ENCODE measurements at places on chromosomes 6 and 20. TPM values are rescaled to one million over a fixed set of nuclear protein-coding genes. Genes with fewer than 3 reads are reported as not detected.
A peak's percentile ranks its signal among the peaks of the same experiment; 100 is the strongest.

Gene CNBD2
- 6.1 TPM for total RNA-seq

DNA sequence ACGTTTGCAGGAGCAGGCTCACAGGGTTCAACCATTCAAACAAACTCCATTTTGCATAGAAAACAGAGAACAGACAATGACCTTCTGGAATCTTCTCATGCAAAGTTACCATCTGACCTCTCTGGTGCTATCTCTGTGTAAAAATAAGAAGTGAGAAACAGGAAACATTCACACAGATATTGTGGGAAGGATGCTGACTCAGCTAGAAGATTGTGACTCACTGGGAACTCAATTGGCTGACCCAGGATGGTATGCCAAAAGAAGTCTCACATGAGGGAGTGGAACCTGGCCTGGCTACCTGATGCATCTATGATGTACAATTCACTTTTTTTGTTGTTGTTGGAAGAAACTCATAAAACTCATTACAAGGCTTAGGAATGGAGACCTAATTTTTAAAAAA, 61.1 kb upstream of the TBX18 start:
- H3K27me3 ChIP-seq = no peaks in the 10 kb centered on the region
- H3K4me3 ChIP-seq = no peak overlapping the region
- DNase-seq = no peak
- no peak overlapping the region for H3K27ac ChIP-seq

DNA sequence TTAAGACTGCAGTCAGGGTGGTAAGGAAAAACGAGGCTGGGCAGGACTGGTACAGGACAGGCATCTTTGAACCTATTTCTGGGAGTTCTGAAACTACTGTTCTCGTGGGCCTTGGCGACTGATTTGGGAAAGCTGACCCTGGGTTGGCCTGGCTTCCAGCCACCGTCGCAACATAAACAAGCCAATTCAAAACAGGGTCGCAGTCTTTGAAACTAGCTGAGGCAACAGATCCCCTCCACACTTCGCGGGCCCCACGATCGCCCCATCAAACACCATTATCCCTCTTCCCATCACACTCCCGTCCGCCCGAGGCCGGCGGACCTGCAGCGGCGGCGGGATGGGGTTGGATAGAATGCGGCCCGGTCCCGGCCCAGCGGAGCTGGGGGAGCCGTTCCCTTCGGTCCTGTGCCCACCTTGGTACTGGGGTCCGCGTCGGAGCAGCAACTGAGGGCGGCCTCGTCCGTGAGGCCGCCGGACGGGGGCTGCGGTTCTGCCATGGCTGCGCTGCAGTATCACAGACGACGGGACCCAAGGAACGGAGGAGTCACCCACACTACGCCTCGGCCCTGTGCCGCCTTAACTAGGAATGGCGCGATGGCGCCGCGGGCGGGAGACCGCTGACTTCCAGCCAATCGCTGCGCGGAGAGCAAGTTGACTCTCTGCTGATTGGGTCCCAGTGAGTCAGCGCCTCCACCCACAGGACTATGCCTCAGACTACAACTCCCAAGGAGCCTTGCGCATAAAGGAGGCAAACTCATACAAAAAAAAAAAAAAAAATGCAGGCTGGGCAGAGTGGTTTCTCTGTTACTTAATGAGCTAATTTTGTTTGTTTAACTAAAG, at the start of gene GLO1:
Gene GLO1, minus strand, starts transcription at position 588 of the 840 bp plus-strand sequence. Its CDS starts 91 bp downstream, at position 497.
- peaks cover 32% of the 10 kb centered on the region for H3K36me3 ChIP-seq
- H3K4me3 ChIP-seq = peak within 1 kb of the TSS; percentile 91
- peaks cover 7% of the 10 kb centered on the region for H3K27me3 ChIP-seq
- peak within 1 kb of the TSS; percentile 85 for H3K27ac ChIP-seq

GRCh38 chr6:105991561-105992314, 94.4 kb upstream of the PRDM1 start:
- DNase-seq = no peak
- peak overlapping the region; percentile 96 for H3K27ac ChIP-seq
- peaks cover 70% of the 10 kb centered on the region for H3K4me1 ChIP-seq
- H3K36me3 ChIP-seq = peaks cover 5% of the 10 kb centered on the region
- H3K4me3 ChIP-seq = peak overlapping the region; percentile 89
- peaks cover 28% of the 10 kb centered on the region for H3K27me3 ChIP-seq

GRCh38 chr6:107543088-107543487, 53.2 kb downstream of the SOBP start:
- H3K4me1 ChIP-seq = no peaks in the 10 kb centered on the region
- H3K27me3 ChIP-seq = peaks cover 22% of the 10 kb centered on the region
- DNase-seq = no peak
- H3K36me3 ChIP-seq = no peaks in the 10 kb centered on the region

DNA sequence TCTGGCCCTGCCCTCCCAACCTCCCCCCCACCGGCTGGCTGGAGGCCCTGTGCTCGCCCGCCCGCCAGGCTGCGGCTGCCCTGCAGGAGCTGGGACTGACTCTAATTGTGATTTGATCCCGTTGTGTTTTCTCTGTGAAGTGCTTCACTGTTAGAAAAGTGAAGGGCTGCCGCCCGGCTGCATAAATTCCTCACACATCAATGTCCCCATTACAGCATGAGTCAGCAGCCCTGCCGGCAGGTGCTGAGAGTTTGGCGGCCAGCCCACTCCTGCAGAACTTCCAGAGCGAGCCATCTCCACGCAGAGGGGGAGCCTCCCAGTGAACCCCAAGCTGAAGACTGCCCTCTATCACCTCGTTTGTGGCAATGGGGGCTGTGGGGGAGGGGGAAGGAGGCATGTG, 137.9 kb downstream of the DLL1 start:
- H3K27ac ChIP-seq = no peak overlapping the region
- H3K36me3 ChIP-seq = no peaks in the 10 kb centered on the region
- peaks cover 17% of the 10 kb centered on the region for H3K27me3 ChIP-seq
- H3K4me3 ChIP-seq = no peak overlapping the region
- DNase-seq = no peak

- no peak overlapping the region for H3K4me3 ChIP-seq
- no peak overlapping the region for H3K27ac ChIP-seq
- H3K4me1 ChIP-seq = peaks cover 4% of the 10 kb centered on the region
- H3K27me3 ChIP-seq = peaks cover 31% of the 10 kb centered on the region
- DNase-seq = no peak
- H3K36me3 ChIP-seq = no peaks in the 10 kb centered on the region
Measured at GRCh38 chr20:63844511-63844991, 13.5 kb upstream of the ZBTB46 start.

DNA sequence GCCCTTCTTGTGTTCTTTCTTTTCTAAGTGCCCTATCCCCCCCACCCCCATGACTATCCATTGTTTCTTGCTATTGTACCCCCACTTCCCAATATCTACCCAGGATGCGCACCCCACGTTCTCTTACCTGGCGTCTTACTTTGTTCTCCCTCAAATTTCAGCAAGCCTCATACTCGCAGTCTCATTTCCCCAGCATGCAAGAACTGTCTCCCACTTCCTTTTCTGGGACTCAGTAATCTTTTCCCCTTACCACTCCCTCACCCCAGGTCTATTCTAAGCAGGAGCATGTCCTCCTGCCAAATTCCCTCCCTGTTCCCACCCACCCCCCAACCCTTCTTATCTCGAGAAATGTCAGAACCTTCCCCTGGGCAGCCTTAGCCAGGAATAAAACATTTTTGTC, 1.7 kb upstream of the EHMT2 start:
- no peaks in the 10 kb centered on the region for H3K27me3 ChIP-seq
- H3K27ac ChIP-seq = peak overlapping the region; percentile 65
- H3K4me3 ChIP-seq = peak overlapping the region; percentile 61
- no peak for DNase-seq
- peaks cover 41% of the 10 kb centered on the region for H3K4me1 ChIP-seq

- no peak overlapping the region for H3K27ac ChIP-seq
- no peaks in the 10 kb centered on the region for H3K4me1 ChIP-seq
- peaks cover 4% of the 10 kb centered on the region for H3K27me3 ChIP-seq
- H3K4me3 ChIP-seq = no peak overlapping the region
- H3K36me3 ChIP-seq = no peaks in the 10 kb centered on the region
Measured at GRCh38 chr6:79269877-79270276, 35.4 kb upstream of the HMGN3 start.

Gene MYT1
- not detected for total RNA-seq

DNA sequence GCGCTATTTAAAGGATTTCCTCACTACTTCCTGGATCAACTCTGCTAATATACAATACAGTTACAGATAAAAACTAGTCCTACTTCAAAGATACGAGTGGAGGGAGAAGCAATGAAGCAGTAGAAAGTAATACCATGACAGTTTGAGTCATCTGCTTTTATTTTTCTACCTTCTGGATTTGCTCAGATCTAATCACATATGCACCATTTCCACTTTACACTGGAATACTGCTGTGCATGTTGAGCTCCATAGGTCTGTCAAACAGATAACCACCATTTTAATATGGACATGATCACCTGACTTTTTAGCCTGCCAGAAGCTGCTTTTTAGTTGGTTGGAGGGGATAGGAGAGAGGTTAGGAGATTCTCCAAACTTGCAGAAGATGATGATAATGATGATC, 92.5 kb downstream of the MMUT start:
- H3K36me3 ChIP-seq = no peaks in the 10 kb centered on the region
- H3K27ac ChIP-seq = no peak overlapping the region
- H3K27me3 ChIP-seq = no peaks in the 10 kb centered on the region
- H3K4me1 ChIP-seq = no peaks in the 10 kb centered on the region
- no peak for DNase-seq

DNA sequence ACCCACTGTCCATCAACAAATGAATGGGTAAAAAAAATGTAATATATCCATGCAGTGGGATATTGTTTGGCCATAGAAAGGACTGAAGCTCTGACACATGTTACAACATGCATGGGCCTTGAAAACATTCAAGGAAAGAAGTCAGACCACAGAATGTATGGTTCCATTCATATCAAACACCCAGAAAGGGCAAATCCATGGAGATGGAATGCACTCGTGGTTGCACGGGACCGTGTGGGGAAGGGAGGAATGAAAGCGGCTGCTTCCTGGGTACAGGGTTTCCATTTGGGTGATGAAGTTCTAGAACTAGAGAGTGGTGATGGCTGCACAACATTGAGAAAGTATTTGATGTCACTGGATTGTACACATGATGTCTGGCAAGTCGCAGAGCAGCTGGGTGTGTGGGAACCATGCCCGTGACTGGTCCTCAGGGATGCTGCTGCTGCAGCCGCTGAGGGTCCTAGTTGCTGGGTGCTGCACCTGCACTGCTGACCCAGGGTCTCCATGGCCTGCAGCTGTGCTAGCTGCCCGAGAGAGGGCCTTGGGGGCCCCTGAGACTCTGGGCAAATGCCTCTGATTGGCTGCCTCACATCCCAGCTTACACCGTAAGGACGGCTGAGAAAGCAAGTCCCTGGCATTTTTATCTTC, 220.3 kb downstream of the NRN1 start:
- peaks cover 5% of the 10 kb centered on the region for H3K27me3 ChIP-seq
- no peaks in the 10 kb centered on the region for H3K4me1 ChIP-seq
- no peaks in the 10 kb centered on the region for H3K36me3 ChIP-seq
- H3K4me3 ChIP-seq = no peak overlapping the region
- no peak for DNase-seq

DNA sequence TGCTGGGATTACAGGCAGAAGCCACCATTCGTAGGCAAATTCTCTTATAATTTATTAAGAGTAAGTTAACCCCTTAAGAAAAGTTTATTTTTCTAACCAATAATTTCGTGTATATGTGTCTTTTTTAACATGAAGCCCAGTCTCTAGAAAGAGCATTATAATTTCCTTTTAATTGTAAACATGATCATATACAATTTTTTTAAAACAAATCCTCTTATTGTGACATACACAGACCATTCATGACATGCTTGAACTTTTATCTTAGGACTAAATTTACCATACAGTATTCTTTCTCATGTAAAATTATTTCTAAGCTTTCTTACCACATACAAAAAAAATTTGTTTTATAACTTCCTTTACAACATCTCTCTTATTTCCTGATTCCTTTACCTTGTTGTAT, 6.7 kb downstream of the ACOT13 start:
- no peak overlapping the region for H3K27ac ChIP-seq
- H3K4me3 ChIP-seq = no peak overlapping the region
- peaks cover 21% of the 10 kb centered on the region for H3K36me3 ChIP-seq
- no peaks in the 10 kb centered on the region for H3K27me3 ChIP-seq
- H3K4me1 ChIP-seq = peaks cover 7% of the 10 kb centered on the region

Gene MTFR2
- 23.3 TPM for total RNA-seq

Gene ECHDC1
- 61.8 TPM for total RNA-seq

DNA sequence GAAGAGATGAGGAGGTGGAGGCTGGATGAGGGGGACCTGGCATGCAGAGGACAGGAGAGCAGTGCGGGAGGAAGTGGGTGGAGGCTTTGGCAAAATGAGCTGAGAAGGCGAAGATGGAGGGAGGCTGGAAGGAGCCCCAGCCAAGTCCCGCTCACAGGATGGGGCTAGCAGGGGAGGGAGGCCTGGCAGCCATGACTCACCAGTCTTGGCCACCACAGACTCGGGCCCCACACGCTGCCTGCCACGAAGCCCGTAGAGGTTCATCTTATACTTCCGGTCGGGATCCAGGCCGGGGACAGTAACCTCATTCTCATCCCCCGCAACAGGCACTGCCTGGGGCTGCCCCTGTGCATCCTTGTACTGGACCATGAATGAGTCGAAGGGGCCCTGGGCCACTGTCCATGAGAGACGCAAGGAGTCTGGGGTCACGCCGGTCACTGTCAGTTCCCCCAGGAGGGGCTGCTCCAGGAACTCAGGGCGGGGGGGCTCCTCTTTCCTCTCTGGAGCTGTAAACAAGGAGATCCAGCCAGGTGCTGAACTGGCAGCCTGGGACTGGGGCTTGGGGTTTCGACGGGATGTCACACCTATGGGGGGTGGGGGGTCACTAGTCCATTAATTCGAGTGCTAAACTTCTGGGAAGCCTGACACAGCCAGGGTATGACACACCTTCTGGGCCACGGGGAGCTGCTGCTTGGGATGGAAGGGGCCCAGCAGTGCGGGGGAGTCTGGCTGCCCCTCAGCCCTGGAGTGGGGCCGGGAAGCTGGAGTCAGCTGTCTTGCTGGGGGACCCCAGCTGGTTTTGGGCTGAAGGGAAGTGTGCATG, 27.8 kb downstream of the TNXB start:
- H3K4me1 ChIP-seq = peaks cover 5% of the 10 kb centered on the region
- H3K27ac ChIP-seq = no peak overlapping the region
- no peak overlapping the region for H3K4me3 ChIP-seq
- H3K27me3 ChIP-seq = peaks cover 20% of the 10 kb centered on the region
- no peaks in the 10 kb centered on the region for H3K36me3 ChIP-seq
- no peak for DNase-seq

Gene HTR1E
- not detected for total RNA-seq

Gene PREP
- 55.9 TPM for total RNA-seq

Gene PRELID3B
- 121 TPM for total RNA-seq

Gene ARMC2
- 3.9 TPM for total RNA-seq

DNA sequence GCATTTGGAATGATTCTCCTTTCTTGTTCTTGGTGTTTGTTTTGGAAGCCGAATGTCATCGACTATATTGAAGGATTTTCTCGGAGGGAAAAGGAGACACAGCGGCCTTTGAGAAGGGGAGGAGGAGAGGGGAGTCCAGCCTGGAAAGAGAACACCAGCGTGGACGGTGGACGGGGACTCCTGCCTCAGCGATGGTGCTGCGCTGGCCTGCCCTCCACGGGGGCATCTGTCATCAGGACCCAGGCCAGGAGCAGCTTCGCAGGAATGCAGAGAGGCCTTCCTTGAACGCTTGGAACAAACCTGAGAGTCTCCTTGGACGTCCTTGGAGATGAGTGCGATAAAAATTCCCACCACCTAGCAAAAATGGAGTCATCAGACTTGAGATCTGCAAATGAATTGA, 8.3 kb upstream of the C6orf118 start:
- H3K36me3 ChIP-seq = no peaks in the 10 kb centered on the region
- DNase-seq = no peak
- no peak overlapping the region for H3K27ac ChIP-seq
- no peaks in the 10 kb centered on the region for H3K4me1 ChIP-seq
- no peaks in the 10 kb centered on the region for H3K27me3 ChIP-seq

Gene SPACA1
- total RNA-seq = not detected

GRCh38 chr6:33543116-33543515, 37.0 kb downstream of the BAK1 start:
- DNase-seq = no peak
- H3K36me3 ChIP-seq = peaks cover 1% of the 10 kb centered on the region
- peaks cover 12% of the 10 kb centered on the region for H3K4me1 ChIP-seq
- H3K27ac ChIP-seq = no peak overlapping the region
- peaks cover 3% of the 10 kb centered on the region for H3K27me3 ChIP-seq

Data from activated T-helper 1 cell treated with anti-CD3 and anti-CD28 coated beads, Interleukin-12 subunit alpha, Interleukin-12 subunit beta, Interleukin-2, Interleukin-4 antibody, amounts not matched to agents 30 ng/mL and 10 ng/mL and 1 ng/mL, durations not matched to agents 14 hours and 24 hours and 36 hours (primary cell).